Tracheal epithelial cell (primary cell): ENCODE measurements at places on chromosomes 1 and 21. TPM values are rescaled to one million over a fixed set of nuclear protein-coding genes. Genes with fewer than 3 reads are reported as not detected.

The SELE gene
- 0.24 TPM in 1 of 2 replicates, not detected in the other for total RNA-seq

The ORC1 gene
- total RNA-seq = 0.64 and 0.96 TPM in 2 replicates

The ELAPOR1 gene
- under 0.01 and 0.24 TPM in 2 replicates for total RNA-seq

The KCND3 gene
- total RNA-seq = under 0.01 and 0.21 TPM in 2 replicates

The RCSD1 gene
- total RNA-seq = under 0.01 and 0.21 TPM in 2 replicates

The GLIS1 gene
- 0.24 TPM in 1 of 2 replicates, not detected in the other for total RNA-seq

The DENND2C gene
- total RNA-seq = 25.1 and 25.6 TPM in 2 replicates

The SH2D5 gene
- 31.5 and 64.6 TPM in 2 replicates for total RNA-seq

The ZFYVE9 gene
- 44.3 and 45.6 TPM in 2 replicates for total RNA-seq

The OR2T11 gene
- total RNA-seq = not detected in 2 replicates

The AMY2A gene
- total RNA-seq = not detected in 2 replicates

The ANGPTL1 gene
- not detected in 2 replicates for total RNA-seq

The ARHGAP30 gene
- 0.72 and 0.85 TPM in 2 replicates for total RNA-seq

The CAMK2N1 gene
- total RNA-seq = 6.2 and 10.8 TPM in 2 replicates

The RIMS3 gene
- 1.7 TPM in 2 replicates for total RNA-seq

The RUNX1 gene
- total RNA-seq = 8.2 and 10.4 TPM in 2 replicates

The SELENBP1 gene
- total RNA-seq = 3.6 and 8.5 TPM in 2 replicates

The CAMK1G gene
- total RNA-seq = 0.24 TPM in 1 of 2 replicates, not detected in the other

The CFHR2 gene
- total RNA-seq = not detected in 2 replicates

The GPR161 gene
- total RNA-seq = 9.4 and 20.5 TPM in 2 replicates

The MMEL1 gene
- 0.96 TPM in 1 of 2 replicates, not detected in the other for total RNA-seq

The IQCC gene
- total RNA-seq = 1.9 and 2.3 TPM in 2 replicates

The PLEKHO1 gene
- 3.8 and 18.3 TPM in 2 replicates for total RNA-seq

The ATAD3C gene
- total RNA-seq = not detected in 2 replicates

The FMO5 gene
- 0.43 and 1.2 TPM in 2 replicates for total RNA-seq

The SPRR2F gene
- total RNA-seq = not detected in 2 replicates

The CDK18 gene
- total RNA-seq = 6.0 and 19.5 TPM in 2 replicates

The OR2T35 gene
- total RNA-seq = not detected in 2 replicates

The KCNJ9 gene
- under 0.01 and 0.21 TPM in 2 replicates for total RNA-seq

The XPR1 gene
- 27.5 and 47.5 TPM in 2 replicates for total RNA-seq

The SLC25A34 gene
- total RNA-seq = 0.21 and 0.48 TPM in 2 replicates

The PFKFB2 gene
- 25.1 and 38.6 TPM in 2 replicates for total RNA-seq

The RGS8 gene
- not detected in 2 replicates for total RNA-seq

The NECTIN4 gene
- total RNA-seq = 52.6 and 97.8 TPM in 2 replicates

The CNIH3 gene
- 1.7 TPM in 1 of 2 replicates, not detected in the other for total RNA-seq

The ZNF672 gene
- total RNA-seq = 14.7 and 18.1 TPM in 2 replicates

The LMOD1 gene
- not detected in 2 replicates for total RNA-seq
